Umbilical cord (tissue), 2 donors: ENCODE measurements at places on chromosomes 16 and 17.

DNA sequence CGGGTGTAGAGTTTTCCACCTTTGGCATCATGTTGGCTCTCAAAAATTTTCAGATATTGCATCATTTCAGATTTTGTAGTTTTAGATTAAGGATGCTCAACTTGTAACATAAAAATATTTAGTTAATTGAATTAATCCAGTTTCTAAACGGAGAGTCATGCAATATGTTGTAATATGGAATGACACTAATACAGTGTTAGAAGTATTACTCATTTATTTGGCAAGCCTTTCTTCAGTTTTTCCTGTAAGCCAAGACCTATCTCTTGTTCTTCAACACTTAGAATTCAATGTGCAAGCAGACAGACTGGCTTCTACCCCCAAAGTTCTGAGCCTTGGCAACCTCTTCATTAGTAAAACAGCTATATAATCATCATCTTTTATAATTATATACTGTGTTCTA lies 985.0 kb upstream of the GOT2 start:
- no peak for DNase-seq

GRCh38 chr17:74520016-74520434 lies 11.2 kb downstream of the CD300LB start:
- peak; percentile 22 for DNase-seq

GRCh38 chr17:77802811-77803220 lies 155.7 kb upstream of the TNRC6C start:
- peak; percentile 92 for DNase-seq

GRCh38 chr16:19165101-19165500 lies 2.9 kb upstream of the SYT17 start:
- DNase-seq, result no peak

DNA sequence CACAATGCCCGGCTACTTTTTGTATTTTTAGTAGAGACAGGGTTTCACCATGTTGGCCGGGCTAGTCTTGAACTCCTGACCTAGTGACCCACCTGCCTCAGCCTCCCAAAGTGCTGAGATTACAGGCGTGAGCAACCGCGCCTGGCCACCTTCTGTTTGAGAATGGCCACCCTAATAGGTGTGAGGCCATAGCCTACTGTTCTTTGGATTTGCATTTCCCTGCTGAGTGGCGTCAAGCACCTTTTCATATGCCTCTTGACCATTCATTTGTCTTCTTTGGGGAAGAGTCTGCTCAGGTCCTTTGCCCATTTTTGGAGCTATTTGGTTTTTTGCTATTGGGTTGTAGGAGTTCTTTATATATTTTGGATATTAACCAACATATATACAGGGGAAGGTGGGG lies 276.7 kb downstream of the PARN start:
- no peak for DNase-seq

DNA sequence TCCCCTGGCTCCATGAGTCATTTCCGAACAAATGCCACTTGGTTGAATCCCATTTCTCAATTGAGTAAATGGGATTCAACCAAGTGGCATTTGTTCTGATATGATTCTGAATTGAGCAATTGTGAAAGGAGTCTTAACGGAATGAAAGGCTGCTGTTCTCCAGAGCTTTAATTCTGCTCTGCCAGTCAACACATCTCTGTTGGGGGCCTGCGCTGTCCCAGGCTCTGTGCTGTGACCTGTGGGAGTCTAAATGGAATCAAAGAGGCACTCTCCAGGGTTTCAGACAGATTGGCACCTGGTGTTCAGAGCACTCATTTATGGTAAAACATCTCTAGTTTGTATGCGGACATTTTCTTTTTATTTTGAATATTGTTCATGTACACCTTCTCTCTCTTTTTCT lies 126.2 kb downstream of the WSCD1 start:
- no peak for DNase-seq

DNA sequence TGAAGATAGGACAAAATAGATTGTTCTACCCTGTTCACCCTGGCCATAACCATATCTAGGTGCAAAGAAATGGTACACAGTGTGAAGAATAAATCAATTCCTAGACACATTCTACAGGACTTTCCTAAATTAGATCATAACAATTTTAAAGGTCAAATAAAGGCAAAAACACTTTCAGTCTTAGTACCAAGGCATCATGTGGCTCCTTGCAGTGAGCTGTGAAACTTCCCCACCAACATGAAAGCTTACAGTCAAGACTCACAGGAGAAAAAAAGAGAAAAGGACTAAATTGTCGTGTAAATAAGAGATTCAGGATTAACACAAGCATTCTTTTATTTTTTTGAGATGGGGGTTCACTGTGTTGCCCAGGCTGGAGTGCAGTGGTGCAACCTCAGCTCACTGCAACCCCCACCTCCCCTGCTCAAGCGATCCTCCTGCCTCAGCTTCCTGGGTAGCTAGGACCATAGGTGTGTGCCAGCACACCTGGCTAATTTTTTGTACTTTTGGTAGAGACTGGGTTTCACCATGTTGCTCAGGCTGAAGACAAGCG lies 14.2 kb downstream of the NSMCE1 start:
- DNase-seq, result no peak

DNA sequence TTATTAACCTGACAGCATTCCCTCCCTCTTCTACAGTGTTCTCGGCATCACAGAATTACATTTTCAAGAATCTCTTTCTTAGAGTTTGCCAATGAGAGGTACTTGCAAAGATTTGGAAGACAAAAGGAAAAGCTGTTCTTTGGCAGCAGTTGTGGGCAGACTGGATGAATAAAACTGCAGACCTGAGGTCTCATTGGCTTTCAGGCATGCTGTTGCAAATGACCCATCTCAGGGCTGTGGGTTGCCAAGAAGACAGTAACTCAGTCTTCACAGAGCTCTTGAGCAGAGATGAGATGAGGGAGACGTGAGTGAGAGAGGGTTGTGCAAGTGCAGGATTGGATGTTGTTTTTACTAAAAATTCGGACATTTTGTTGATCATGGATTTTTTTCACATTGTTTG lies 11.3 kb upstream of the USP31 start:
- no peak for DNase-seq

- no peak for DNase-seq
Measured at GRCh38 chr16:19166500-19166899, 1.5 kb upstream of the SYT17 start.

DNA sequence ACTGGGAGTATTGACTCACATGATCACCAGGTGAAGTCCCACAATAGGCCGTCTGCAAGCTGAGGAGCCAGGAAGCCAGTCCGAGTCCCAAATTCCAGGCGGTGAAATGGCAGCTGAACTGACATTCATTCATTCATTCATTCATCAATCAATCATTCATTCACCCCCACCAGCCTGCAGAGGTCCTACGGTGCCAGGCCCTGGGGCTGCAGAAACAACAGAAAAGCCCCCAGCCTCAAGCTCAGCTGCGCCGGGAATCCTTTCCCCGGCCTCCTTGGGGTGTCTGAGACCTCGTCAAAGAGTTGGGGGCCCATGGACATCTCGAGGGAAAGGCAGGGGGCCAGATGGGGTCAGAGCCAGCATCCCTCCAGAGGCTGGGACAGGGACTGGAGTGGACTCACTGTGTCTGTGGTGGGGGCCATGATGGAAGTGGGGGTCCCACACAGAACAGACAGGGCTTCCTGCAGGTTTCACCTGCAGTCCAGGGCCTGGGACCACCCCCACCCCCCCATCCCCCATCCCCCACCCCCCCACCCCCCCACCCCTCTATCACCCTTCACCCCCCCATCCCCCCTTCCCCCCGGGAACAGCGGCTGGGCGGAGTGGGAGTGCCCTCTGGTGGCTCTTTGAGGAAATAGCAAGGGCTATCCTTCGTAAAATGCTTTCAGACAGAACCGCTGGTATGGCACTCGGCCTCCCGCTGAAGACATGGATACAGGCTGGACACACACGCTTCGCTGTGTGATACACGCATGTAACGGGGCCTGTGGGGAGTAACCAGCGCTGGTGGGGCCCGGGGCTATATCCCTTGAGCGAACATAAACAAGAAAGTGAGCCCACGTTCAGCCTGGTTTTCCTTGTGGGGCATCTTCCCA lies 8.5 kb upstream of the ZC3H18 start:
- DNase-seq, result peak; percentile 47

DNA sequence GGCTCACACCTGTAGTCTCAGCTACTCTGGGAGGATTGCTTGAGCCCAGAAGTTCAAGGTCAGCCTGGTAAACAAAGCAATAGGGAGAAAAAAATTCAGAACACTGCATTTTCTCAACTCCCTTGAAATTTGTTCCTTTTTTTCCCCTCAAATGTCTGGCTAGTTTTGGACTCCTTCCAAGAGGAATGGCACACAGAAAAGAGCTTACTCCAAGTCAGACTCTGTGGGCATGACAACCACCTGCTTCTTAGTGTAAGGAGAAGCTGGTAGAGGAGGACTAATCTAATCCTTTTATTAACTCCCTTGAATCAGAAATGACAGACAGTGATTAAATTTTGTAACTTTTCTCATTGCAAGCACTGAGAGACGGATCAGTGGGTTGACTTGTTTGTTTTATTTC lies 27.9 kb upstream of the HYDIN start:
- no peak for DNase-seq

DNA sequence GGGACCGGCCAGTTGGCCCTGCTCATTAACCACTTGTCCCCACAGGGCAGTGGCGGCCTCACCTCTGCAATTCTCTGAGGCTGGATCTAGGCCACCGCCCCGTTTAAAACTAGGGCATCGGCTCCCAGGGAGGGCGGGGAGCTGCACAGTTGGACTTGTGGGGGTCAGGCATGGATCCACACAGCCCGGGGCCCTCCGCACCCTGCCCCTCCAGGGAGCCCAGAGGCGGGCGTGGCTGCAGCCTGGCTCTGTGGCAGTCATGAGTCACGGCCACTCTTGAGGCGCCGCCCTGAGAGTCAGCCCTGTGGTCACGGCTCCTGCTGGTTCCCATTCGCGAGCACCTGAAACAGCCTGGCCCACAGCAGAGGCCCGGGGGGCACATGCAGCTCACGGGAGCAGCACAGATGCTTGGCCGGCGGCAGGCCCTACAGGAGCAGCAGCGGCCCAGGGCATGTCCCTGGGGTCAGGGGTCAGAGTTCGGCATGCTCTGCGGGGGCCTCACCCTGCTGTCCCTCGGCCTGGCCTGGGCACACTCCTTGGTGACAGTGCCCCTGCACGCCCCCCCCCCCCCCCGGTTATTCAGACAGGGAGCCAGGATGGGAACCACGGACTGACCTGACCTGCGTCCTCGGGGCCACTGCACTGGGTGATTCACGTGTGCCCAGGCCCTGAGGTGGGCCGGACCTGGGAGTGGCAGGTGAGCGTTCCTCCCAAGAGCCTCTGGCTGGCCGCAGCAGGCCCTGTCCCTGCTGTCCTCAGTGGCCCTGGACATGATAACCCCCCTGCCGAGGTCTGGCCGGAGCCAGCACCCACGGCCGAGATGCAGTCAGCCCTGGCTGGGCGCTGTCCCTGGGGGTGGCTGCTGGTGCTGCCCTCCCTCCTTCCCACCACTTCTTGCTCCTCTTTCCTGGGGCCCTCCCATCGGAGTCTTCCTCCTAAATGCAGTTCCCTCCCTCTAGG lies 8.2 kb downstream of the CAPN15 start:
- DNase-seq, result no peak

DNA sequence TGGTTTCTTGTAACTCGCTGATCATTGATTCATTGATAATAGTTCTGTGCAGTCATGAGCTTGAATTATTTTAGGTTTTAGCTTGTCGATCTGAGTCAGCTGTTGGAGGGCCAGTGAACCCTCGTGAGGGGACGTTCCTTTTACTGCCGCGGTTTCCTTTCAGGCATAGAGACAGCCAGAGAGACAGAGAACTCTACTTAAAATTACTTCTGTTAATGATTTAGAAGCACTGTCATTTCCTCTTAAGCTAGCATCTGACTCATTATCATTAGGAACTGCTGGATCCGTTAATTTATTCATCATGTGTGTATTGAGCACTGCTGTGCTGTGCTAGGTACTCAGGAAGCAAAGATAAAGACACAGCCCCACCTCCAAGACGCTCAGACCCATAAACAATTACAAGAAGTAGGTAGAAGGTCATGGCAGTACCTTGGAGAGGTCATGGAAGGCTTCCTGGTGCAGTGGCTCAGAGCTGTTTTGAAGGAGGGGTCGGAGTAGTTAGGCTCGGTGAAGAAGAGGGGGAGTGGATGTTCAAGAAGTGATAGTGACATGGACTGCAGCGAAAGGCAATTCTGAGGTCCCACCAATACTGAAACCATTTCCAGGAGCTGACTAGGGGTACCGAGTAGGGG lies 3.3 kb downstream of the PGS1 start:
- DNase-seq, result no peak

- peak; percentile 18 for DNase-seq
Measured at GRCh38 chr17:49266233-49266632, 35.6 kb upstream of the PHOSPHO1 start.
